Skin of body (tissue), 3 donors: ENCODE measurements at places on chromosomes 11 and 22. TPM values are rescaled to one million over a fixed set of nuclear protein-coding genes. Genes with fewer than 3 reads are reported as not detected.

WNT11 gene
- 33.0 TPM for total RNA-seq

CCDC116 gene
- 0.20 TPM for total RNA-seq

MYOD1 gene
- 2.3 TPM for total RNA-seq

LMNTD2 gene
- total RNA-seq = 0.69 TPM

ROM1 gene
- 1.5 TPM for total RNA-seq

CDC42EP1 gene
- total RNA-seq = 8.9 TPM

CALCB gene
- 0.20 TPM for total RNA-seq

CCDC157 gene
- 1.8 TPM for total RNA-seq

PATE2 gene
- total RNA-seq = not detected

TMPRSS6 gene
- 0.59 TPM for total RNA-seq

GRM5 gene
- 0.20 TPM for total RNA-seq

MYBPC3 gene
- 0.30 TPM for total RNA-seq

TMEM132A gene
- 12.4 TPM for total RNA-seq

OTOG gene
- total RNA-seq = under 0.01 TPM

MRGPRE gene
- not detected for total RNA-seq

TP53AIP1 gene
- total RNA-seq = 7.6 TPM

TRPM5 gene
- total RNA-seq = under 0.01 TPM

OR4D5 gene
- total RNA-seq = not detected
